Type B pancreatic cell (in vitro differentiated cells): ENCODE measurements at places on chromosomes 2 and 18. TPM values are rescaled to one million over a fixed set of nuclear protein-coding genes. Genes with fewer than 3 reads are reported as not detected.

Gene GPAT2
- 0.39 TPM in 1 of 2 replicates, not detected in the other for total RNA-seq

Gene BOLL
- not detected in 2 replicates for total RNA-seq

Gene LDAH
- total RNA-seq = 26.9 and 30.1 TPM in 2 replicates

GRCh38 chr2:205427112-205427511 is 255.2 kb upstream of the NRP2 start:
- H3K4me1 ChIP-seq = no peaks in the 10 kb centered on the region
- no peak overlapping the region for H3K4me3 ChIP-seq
- no peaks in the 10 kb centered on the region for H3K27me3 ChIP-seq
- H3K36me3 ChIP-seq = no peaks in the 10 kb centered on the region
- no peak for DNase-seq

Gene CNTNAP5
- 3.3 and 5.0 TPM in 2 replicates for total RNA-seq

DNA sequence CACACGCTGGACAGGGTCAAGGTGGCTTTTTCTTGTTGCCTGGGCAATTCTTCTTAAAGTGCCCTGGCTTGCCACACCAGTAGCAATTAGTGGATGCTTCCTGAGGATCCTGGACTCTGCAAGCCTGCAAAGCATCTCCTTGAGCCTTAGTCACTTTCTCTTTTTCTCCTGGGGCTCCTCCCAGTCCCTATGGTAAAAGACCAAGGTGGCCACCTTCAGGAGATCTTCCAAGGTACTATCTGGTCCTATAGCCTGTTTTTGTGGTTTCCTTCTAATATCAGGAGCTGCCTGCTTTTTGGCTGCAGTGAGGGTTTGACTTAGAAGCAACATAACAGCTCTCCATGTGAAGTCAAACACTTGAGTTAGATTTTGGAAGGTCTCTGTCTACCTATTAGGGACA is 33.3 kb upstream of the GMCL1 start:
- DNase-seq = no peak
- H3K4me3 ChIP-seq = peak overlapping the region; percentile 85
- H3K4me1 ChIP-seq = peaks cover 41% of the 10 kb centered on the region
- H3K27ac ChIP-seq = peak overlapping the region; percentile 73
